Activated CD8-positive, alpha-beta memory T cell treated with anti-CD3 and anti-CD28 coated beads for 1 hour (primary cell): ENCODE measurements at places on chromosomes 3 and 15.

DNA sequence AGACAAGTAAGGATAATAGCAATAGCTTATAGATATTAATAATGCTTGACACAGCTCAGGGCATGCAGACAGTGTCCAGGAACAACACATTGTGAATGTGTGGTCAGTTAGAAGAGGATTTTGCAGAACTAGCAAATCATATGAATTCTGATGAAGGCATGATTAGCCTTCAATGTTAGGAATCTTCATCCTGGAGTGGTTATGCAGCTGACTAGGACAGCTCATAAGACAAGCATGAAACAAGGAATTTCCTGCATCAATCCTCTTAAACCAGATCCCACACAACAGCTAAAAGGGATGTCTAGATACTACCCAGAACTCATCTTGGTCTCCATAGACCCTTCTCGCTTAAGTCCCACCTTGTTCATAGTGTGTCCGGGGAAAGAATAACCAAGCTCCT, 499.0 kb upstream of the ATP11B start:
- DNase-seq = no peak

GRCh38 chr3:49005998-49006397, 1.2 kb upstream of the WDR6 start:
- DNase-seq = no peak

DNA sequence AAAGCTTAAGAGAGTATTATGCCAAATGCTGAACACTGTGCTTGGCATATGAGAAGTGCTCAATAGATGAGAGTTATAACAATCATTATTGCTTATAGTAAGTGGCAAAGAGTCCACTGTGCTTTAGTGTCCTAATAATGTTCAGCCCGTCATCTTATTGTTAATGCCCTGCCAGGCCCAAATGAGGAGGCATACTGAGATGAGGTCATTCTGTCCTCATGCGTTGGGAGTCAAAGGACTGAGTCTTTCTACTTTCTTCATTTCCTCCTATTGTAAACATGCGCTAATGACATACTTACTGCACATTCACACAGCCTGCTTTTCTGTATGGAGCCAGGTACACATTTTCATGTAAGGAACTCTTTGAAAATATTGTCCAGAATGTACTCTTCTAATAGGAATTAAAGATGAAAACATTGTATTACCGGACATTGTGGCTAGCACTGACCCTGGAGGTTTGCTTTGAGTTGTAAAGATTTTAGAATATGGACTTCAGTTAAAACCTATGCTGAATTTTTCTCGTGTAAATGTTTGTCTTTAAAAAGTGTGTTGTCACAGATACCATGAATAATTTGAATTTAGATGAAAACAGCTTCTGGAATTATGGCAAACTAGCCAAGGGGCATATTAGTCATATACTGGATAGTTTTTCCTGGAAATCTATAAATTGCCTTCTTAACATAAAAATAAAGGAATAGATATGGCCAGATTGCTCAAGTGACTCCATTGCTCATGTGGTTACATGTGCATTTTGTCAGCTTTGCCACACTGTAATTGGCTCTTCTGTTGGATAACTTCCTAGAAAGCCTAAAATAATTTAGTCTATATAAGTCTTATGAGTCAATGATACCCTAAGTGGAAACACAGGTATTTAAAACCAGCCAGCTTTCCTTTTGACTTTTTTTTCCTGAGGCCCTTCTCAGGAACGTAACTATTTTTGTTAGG, 38.3 kb downstream of the KBTBD12 start:
- DNase-seq = no peak

GRCh38 chr3:173933113-173933512, 535.6 kb downstream of the NLGN1 start:
- DNase-seq = no peak

- DNase-seq = no peak
These were observed 10.3 kb upstream of the MUSTN1 start for GRCh38 chr3:52845157-52845556.

- DNase-seq = no peak
These were observed 28.7 kb downstream of the ULK4 start for GRCh38 chr3:41933154-41933676.

DNA sequence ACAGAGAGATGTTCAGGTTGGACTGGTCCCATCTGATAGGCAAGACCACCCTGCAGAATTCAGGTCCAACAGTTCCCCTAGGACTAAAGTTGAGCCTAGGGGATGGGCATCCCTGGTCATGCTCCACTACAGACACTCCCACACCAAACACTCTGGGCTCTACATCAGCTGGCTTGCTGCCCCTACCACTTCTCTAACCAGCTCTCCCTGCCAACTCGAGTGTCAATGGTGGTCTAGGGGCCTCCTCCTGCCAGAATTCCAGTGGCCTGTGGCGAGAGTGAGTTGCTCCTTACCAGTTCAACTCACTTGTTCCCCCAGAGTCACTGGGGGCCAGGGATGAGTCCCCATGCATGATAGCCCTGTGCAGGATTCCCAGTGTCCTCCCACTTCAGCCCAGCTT, 316.2 kb upstream of the PPP2R3A start:
- DNase-seq = no peak

DNA sequence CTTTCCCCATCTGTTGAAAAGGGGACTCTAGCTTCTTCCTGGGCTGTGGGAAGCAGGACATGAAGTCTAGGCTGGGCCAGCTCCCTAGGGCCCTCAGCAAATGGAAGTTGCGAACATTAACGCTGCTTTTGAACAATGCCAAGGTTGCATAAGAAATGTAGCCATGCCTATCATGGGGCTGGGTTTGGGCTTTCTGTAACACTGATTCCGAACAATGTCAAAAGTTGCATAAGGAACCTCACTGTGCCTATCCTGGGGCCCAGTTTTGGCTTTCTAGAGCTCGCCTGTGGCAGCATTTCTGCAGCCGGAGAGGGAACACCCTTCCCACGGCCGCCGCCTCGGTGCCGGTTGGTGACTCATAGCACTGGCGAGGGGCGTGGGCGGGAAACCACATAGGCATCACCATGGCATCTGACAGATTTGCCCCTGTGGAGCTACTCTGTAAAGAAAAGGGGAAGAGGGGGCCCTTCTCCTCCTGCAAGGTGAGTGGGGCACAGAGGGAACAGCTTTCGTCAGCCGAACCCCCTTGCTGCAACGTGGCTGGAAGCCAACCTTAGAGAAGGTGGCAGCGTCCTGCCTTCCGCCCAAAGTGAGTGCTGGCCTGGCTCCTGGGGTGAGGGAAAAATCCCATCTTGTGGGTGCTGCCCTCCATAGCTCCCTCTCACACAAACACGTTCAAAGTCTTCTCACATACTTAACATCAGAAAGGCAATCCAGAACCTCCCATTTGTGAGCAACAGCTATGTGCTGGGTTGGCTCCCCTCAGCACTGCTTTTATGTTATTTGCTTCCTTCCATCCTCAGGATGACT, 46.6 kb upstream of the ATP2B2 start:
- peak; percentile 68 for DNase-seq

DNA sequence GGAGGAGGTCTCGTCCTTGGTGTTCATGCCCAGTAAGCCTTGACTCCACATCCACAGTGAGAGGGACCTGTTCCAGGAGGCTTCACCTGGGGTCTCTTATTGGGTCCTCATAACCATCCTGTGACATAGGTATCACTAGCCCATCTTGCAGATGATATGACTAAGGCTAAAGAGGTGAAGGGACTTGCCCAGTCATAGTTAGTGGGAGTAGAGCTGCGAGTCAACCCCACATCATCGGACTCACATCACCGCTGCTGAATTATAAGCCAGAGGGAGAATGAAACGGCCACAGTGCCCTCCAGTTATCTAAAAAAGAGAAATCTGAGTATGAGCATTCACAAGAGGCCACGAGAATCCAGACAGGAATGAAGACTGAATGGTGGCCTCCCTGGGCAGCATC, 66.0 kb downstream of the MESD start:
- DNase-seq = no peak

GRCh38 chr3:157231071-157231470, 71.1 kb upstream of the CCNL1 start:
- no peak for DNase-seq

GRCh38 chr15:67826717-67827561, 1.6 kb downstream of the SKOR1 start:
- DNase-seq = no peak

GRCh38 chr15:85910834-85911233, 116.1 kb upstream of the KLHL25 start:
- no peak for DNase-seq

- no peak for DNase-seq
These were observed 75.3 kb upstream of the BOC start for GRCh38 chr3:113136071-113136470.

DNA sequence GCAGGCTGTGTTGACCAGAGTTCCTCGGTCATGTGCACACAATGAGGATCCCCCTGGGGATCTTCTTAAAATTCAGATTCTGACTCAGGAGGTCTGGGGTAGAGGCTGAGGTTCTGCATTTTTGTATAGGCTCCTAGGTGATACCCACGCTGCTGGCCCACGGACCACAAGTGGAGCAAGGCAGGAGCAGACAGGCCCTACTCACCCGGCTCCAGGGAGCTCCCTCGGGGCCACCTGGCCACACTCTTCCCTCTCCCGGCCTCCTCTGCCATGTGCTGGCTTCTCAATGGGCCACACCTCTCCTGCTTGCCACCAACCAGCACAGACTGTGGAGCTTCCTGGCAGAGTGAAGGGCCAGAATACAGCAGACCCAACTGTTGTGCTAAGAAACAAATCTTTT, 23.9 kb downstream of the GP9 start:
- no peak for DNase-seq

- no peak for DNase-seq
These were observed 59.8 kb downstream of the AGTR1 start for GRCh38 chr3:148757238-148758215.

- no peak for DNase-seq
These were observed 8.3 kb downstream of the LMCD1 start for GRCh38 chr3:8509961-8510360.

DNA sequence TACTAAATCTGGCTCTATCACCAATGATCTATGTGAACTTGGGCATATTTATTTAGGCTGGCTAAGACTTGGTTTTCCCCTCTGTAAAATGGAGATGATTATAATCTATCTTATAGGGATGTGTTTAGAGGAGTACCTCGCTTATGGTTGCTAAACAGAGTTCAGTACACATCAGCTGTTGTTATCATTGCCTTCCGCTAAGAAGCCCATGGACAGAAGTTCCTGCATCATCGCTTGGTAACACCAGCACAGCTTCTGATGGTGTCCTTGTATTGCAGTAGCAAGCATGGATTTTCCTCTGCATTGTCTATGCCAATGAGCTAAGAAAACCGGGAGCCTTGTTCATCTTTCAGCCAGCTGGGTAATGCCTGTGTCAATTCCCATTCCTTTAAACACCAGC, 73.1 kb upstream of the LRTM1 start:
- no peak for DNase-seq

GRCh38 chr15:63945007-63945788, 101.1 kb downstream of the DAPK2 start:
- DNase-seq = peak; percentile 14

DNA sequence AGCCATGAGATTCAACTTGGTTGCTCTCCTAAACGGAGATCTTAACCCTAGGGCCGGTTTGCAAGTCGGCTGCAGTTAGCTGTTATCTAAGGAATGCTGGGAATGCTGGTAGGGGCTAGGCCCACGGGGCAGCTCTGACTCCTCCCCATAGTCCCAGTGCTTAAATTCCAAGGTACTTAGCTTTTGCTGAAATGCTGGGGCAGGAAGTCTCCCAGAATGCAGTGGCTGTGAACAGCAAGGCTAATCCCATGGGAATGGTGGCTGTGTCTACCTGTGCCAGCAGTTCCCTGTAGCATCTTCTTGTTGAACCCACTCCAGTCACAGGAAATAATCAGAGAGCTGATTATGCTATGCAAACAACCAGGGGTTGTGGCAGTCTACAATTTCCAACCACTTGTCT, 102.5 kb upstream of the TJP1 start:
- DNase-seq = no peak

DNA sequence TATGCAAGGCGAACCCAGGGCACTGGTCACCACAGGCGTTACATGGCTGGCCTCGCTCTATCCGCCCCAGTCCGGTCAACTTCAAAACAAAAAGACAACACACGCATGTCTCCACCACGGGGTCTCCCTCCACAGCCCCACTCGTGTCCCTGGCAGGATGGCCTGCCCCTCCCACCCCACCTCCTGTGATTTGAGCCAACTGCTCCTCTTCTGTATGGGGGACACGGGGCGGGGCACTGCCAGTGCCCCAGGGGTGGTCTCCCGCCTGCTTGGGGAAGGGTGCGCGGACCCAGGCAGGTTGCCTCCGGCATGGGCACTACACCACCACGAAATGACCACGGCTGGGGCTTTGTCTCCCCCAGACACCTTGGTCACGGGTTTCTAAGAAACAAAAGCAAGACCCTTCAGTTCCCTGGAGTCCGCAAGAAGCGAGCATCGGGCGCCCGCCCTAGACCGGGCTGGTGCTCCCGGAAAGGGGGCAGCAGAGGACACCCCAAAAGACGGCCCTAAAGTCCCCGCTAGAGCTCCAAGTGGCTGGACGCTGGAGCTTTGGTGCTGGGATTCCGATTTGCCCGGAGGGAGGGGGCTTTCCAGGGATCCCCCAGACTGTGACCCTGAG, 219.3 kb upstream of the PRICKLE2 start:
- no peak for DNase-seq

DNA sequence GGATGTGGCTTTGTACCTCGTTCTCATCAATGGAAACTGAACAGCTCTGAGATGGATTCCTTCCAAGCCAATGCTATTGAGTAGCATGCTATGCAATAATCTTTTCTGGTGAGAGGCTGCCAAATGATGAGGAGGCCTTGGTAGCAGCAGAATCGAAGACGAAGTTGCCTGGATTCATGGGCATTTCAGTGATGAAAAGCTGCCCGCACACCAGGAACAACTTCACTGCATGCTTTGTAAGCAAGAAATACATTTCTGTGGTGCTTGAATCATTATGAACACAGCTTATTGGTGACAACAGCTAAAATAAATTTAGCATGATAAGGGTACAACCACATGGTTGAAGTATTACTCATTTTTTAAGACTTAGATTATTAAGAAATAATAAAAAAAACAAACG, 246.8 kb upstream of the ROBO1 start:
- no peak for DNase-seq

DNA sequence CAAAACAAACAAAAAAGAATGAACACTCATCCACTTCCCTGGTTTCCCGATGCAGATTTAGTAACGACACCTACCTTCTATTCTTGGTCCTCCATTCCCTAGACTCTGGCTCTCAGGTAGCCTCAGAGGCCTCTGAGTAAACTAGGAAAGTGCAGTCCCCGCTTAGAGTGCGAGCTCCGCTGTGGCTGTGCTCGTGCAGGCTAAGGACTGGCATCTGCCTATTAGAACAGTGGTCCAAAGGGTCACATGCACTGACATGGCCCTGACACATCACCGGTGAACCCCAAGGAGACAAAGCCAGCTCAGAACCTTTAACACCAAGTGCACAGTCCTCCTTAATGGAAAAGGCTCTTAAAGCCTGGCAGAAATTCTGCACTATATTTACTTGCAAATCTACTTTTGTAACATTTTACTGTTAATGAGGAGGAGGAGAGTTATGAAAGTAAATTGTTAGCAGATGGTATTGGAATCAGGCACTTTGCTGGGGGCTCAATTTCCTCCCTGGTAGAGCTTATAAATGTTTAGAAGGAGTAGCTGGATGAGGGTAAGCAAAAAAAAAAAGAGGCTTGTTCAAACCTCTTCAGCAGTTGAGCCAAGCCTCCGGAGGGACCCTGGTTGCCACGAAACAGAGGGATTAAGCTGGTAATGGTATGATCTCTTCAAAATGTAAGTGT, 31.1 kb downstream of the VGLL4 start:
- no peak for DNase-seq
